ENCODE measurements at places on chromosomes 2 and 18.

DNA sequence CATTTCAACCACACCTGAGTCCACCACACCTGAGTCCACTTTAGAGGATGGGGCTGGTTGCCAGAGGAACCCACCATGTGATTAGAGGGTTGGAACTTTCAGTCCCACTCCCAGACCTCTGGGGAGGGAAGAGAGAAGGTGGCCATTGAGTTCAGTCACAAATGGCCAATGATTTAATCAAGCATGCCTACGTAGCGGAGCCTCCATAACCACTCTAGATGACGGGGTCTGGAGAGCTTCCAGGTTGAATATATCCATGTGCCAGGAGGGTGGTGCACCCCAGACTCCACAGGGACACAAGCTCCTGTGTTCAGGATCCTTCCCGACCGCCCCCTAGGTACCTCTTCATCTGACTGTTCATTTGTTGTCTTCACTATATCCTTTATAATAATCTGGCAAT, 53.3 kb downstream of the CYBRD1 start:
- DNase-seq: no peak

DNA sequence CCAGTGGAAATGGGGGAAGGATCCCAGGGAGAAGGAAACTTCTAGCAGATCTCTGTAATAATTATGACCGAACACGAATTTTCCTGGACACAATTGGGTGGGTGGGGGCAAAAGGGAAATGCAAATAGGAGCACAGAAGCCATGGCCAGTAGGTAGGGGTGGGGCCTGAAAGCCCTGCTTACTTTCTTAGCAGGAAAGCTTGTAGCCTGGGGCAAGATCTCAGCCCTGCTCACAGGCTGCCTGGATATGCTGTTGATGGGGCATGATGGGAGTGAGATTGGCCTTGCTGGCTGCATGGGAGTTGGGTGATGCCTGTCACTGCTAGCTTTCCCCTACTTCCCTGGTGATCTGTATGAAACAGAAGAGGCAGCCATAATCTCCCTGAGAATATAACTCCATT, 45.9 kb upstream of the SPOPL start:
- no peak for DNase-seq

DNA sequence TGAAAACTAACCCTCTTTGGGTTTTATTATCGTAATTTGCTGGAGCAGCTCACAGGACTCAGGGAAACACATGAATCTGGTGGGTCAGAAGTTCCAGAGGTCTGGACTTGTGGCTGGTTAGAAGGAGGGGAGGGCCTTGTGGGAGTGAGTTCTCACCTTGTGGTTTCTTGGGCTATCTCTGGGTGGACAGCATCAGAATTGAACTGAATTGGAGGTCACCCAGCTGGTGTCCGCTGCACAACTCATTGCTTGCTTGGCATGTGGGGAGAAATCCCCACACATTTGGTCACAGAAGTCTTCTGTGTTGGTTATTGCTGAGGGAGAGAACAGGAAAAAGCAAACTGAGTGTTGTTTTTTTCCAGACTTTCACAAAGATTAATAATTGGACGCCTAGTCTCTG, 27.5 kb downstream of the ZNF892 start:
- no peak for DNase-seq

- no peak for DNase-seq
Measured at GRCh38 chr2:64145714-64146113, 1.5 kb upstream of the PELI1 start.

GRCh38 chr2:187157046-187157445, 291.0 kb downstream of the CALCRL start:
- no peak for DNase-seq

- no peak for DNase-seq
Measured at GRCh38 chr2:120958623-120959366, 223.1 kb downstream of the GLI2 start.

- no peak for DNase-seq
Measured at GRCh38 chr2:1965726-1966125, 221.4 kb upstream of the PXDN start.

DNA sequence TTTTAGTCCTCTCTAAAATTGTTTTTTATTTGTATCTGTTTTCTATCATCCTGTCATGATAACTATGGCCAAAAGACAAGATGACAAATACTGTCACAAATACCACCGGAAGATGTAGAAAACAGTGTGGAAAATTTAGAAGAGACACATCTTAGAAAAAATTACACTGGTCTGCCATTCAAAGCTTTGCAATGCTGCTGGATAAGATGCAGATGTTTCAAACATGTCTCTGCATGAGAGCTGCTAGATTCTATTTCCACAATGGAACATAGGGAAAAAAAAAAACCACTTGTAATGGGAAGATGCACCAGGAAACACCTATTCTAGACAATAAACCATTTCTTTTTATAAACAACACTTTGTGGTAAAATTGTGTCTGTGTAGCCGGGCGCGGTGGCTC, 5.8 kb upstream of the TAF1B start:
- no peak for DNase-seq

- DNase-seq: no peak
Measured at GRCh38 chr2:85246348-85246747, 81.4 kb downstream of the TGOLN2 start.

DNA sequence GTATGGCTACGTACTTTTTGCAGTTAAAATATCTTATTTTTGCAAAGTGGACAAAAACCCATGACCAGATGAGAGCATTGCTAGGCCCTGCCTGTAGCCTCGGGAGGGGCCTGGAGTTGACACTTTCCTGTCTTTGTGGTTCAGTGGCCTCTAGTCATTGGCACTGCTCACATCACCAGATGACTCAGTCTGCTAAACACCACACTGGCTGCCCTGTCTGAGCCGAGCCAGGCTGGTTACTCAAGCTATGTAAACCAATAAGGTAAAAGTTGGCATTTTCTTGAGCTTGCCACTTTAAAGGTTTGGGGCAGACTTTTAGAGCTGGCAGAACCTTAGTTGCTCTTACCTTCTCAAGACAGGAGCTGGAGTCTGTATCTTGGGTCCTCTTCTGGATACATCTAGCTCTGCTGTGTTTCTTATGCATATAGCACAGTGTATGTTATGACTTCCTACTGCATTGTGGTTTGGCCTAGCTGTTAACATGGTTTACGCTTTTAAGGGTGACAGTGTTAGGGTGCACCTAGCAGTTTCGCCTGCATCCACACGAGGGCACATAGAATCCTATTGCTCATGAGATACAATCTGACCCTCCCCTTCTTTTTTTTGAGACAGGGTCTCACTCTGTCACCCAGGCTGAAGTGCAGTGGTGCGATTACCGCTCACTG, 76.4 kb downstream of the AP1S3 start:
- DNase-seq: no peak

GRCh38 chr2:79578952-79579351, 66.1 kb downstream of the CTNNA2 start:
- DNase-seq: no peak

- no peak for DNase-seq
Measured at GRCh38 chr2:218002845-218003180, at the start of gene TNS1. Gene TNS1 (minus strand): TSS chr2:218002995. CDS start chr2:218002872, 123 bp downstream.

- no peak for DNase-seq
Measured at GRCh38 chr2:120066800-120067547, 54.1 kb downstream of the EPB41L5 start.

GRCh38 chr2:192122141-192122540, 72.6 kb downstream of the TMEFF2 start:
- DNase-seq: no peak

DNA sequence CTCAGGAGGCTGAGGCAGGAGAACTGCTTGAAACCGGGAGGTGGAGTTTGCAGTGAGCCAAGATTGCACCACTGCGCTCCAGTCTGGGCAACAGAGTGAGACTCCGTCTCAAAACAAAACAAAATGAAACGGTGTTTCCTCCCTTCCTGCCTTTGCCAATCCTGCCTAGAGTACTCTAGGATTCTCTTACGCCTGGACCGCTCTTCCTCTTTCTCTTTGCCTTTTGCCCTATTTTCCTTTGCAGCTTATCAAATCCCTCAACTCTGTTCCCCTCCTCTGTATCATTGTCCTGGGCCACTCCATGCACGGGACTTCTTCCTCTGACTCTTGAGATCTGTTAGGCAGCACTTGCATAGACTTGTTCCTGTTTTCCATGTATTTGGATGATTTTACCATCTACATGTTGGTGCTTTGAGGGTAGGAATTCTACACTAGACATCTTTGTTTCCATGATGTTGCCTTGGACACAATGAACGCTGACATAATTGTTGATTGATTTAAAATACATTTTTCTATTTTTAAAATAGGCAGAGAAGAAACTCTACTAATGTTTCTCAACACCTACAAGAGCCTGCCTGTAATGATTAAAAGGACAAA, 24.8 kb upstream of the ACYP2 start:
- DNase-seq: no peak

GRCh38 chr2:191500566-191500883, 177.4 kb upstream of the NABP1 start:
- no peak for DNase-seq

DNA sequence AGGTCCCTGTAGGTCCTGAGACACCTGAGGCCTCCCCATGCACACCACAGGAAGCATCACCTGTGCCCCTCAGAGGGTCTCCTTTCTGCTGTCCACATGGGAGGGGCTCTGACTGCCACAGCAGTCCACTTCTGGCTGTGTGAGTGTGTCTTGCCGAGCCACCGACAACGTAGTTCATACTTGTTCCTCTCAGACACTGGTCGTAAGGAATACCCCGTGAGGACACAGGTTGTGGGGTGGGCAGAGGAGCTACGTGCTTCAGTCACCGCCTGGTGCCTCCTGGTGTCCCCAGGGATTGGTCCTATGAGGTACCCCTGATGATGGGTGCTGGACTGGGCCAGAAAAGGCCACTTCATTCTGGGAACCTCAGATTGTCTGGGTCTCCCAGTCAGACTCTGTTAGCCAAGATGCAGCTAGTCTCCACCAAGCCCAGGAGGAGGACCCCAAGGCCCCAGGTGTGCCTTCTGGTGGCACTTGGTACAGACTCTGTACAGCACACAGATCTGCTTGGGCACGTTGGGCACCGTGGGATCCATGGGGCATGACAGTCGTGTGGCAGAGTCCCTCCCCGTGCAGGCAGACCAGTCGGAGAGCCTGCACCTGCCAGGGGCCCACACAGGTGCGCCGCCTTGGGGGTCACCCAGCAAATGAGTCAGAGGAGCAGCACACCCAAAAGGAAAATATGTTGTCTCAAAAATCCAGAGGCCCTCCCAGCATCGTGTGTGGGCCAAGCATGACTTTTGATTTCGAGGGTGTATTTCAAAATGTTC, 2.5 kb downstream of the ARHGEF4 start:
- DNase-seq: no peak

- DNase-seq: no peak
Measured at GRCh38 chr2:189621781-189622180, 39.5 kb upstream of the ASNSD1 start.

- DNase-seq: no peak
Measured at GRCh38 chr2:65366595-65367125, 65.7 kb downstream of the SPRED2 start.

- DNase-seq: no peak
Measured at GRCh38 chr18:213966-214365, 53.9 kb downstream of the THOC1 start.

DNA sequence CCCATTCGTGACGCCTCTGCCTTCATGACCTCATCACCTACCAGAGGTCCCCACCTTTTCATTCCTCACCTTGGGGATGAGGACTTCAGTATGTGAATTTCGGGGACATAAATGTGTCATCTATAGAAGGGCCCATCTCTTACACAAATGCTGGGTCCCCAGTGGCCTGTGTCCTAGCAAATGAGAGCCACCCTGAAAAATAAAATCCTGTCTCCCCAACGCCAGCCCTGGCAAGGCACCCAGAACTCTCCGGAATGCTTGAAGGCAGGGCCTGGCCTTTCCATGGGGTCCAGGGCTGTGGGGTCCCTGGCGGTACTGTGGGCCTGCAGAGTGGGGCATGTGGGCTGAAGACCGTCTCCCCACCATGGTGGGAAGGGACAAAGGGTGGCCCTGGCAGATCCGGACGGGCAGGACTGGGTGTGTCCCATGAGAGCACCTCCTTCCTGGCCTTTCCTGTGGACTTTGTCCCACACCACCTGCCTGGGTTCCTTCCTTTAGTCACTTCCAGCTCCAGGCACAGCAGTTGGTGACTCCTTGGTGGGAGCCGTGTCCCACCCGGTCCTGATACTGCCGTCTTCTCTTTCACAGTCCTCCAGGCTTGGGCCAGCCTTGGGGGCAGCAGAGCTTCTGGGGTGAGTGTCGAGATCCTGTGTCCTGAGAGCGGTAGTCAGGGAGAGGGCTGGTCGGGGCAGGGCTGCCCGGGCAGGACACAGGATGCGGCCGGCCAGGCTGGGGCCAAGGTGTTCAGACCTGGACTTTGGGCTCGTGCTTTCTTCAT, 18.6 kb downstream of the CAPN10 start:
- DNase-seq: no peak

- no peak for DNase-seq
Measured at GRCh38 chr18:51425889-51426288, 228.4 kb upstream of the MEX3C start.

GRCh38 chr2:191499874-191500565, 177.9 kb upstream of the NABP1 start:
- DNase-seq: no peak

GRCh38 chr2:35741556-35741955, 614.0 kb upstream of the CRIM1 start:
- no peak for DNase-seq

GRCh38 chr2:152647552-152647951, 69.7 kb downstream of the PRPF40A start:
- DNase-seq: peak; percentile 22

- no peak for DNase-seq
Measured at GRCh38 chr18:49074505-49074904, 123.7 kb upstream of the SMAD7 start.

All from NCI-H2107 (cell line).